ENCODE measurements at places on chromosomes 3 and 15.

DNA sequence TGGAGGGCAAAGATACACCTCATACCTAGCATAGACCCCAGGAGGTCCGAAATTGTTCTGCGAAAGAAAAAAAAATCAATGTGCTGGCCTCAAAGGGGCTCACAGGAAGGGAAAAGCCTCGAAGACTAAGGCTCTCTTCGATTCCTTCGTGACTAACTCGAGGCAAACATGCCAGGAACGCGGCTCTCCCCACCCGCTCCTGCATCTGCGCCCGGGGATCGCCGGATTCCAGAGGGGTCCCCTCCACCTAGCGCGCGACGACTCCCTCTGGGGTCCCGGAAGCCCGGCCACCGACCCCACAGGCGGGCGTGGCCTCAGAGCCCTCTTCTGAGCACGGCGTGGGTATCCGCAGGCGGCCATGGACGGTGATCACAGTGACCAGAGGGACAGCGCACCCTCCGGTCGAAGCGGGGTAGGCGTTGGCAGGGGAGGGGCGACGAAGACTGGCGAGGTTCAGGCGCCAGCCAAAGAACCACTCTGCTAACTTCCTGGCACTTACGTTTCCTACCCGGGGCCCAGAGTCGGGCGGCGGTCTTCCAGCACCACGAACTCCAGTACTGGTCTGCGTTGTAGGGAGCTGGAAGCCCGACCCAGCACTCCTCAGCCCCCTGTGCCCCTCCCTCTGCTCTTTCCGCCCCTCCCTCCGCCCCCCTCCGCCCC, 515 bp upstream of the EIF3J start:
- peak; percentile 37 for DNase-seq

- no peak for DNase-seq
These were observed 311.5 kb downstream of the RORA start for GRCh38 chr15:60917461-60918145.

DNA sequence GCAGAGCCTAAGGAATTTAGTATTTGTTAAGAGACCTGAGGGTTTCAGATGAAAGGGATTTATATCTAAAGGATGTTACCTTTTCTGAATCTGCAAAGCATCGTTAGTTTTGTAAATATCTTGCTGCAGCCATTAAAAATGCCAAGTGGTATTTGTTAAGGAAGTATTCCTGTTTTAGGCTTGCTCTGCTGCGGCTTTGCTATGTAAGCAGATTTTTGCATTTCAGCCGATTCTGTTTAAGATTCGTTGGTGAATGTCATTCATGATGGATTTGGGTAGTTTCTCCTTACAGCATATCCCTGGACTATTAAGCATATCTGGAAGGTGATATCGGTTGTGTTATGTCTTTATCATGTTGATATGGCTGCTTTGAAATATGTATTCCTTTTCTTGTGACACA, 1.0 kb downstream of the USP8 start:
- DNase-seq: no peak

- no peak for DNase-seq
These were observed 71.4 kb downstream of the EXOG start for GRCh38 chr3:38567498-38567897.

GRCh38 chr3:149702691-149703441, 45.0 kb upstream of the WWTR1 start:
- peak; percentile 82 for DNase-seq

DNA sequence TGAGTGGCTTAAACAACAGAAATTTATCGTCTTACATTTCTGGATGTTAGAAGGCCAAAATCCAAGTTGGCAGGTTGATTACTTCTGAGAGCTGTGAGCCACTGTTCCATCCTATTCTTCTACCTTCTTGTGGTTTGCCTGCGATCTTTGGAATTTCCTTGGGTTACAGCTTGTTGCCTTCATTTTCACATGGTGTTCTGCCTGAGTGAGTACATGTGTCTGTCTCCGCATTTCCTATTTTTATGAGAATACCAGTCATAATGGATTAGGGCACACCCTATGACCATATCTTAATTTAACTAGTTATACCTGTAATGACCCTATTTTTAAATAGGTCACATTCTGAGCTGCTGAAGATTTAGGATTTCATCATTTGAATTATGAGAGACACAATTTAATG, 294.3 kb downstream of the CNTN4 start:
- no peak for DNase-seq

- DNase-seq: no peak
These were observed 125.0 kb downstream of the CHST2 start for GRCh38 chr3:143244516-143245063.

- no peak for DNase-seq
These were observed 56.2 kb downstream of the SPRED1 start for GRCh38 chr15:38308797-38309196.

DNA sequence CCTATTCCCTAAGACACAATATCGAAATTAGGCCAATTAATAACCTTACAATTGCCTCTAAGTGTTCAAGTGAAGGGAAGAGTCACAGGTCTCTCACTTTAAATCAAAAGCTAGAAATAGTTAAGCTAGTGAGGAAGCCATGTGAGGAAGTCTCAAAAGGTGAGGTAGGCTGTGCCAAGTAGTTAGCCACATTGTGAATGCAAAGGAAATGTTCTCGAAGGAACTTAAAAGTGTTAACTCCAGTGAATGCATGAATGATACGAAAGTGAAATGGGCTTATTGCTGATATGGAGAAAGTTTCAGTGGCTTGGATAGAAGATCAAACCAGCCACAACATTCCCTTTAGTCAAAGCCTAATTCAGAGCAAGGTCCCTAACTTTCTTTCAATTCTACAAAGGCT, 59.1 kb downstream of the KLF13 start:
- DNase-seq: no peak

DNA sequence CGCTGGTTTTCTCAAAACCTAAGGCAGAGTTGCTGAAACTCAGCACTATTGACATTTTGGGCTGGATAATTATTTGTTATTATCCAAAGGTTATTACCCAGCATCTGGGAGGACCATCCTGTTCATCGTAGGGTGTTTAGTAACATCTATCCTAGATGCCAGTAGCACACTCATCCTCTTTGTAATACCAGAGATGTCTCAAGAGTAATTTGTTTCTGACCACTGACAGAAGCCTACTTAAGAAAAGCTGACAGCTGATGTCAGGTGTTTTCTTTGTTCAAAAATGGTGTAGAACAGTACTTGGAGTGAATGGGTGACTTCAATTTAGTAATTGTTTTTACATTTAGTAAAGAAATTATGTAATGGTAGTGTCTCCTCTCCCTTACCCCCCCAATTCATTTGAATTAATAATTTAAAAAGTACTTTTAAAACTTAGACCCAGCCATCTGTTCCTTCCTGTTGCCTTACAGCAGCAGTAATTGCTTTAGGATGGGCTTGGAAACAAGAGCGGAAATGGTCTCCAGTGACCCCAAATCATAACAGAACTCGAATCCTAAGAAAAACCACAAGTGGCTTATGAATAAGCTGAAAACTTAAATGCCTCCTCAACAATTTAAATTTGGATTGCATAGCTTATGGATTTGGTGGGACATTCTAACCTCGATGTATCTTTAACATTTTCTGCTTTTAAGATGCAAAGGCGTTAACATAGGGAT, 105.4 kb downstream of the PTPRG start:
- DNase-seq: no peak

- DNase-seq: no peak
These were observed 20.2 kb upstream of the DIPK2A start for GRCh38 chr3:143951351-143951971.

DNA sequence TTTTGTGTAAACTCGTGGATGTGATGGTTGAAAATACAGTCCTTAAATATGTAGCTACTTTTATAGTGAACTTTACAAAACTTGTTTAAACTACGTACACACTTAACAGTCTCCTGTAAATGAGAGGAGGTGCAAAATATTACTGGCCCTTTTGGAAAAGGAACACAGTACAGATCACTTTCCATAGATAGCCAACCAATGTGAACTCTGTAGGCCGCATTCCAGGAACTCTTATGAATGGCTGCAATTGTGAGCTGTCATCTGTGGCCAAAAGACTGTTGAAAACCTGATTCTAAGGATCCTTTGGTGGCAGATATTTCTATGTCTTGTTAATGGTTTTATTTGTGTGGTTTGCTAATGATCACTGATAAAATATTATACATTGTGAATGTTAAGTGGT, 6.2 kb downstream of the TSC22D2 start:
- no peak for DNase-seq

GRCh38 chr15:70234256-70234905, 136.7 kb upstream of the TLE3 start:
- peak; percentile 61 for DNase-seq

GRCh38 chr3:4774531-4774930, 204.7 kb upstream of the BHLHE40 start:
- no peak for DNase-seq

- DNase-seq: no peak
These were observed 41.1 kb upstream of the ARL8B start for GRCh38 chr3:5080779-5081550.

DNA sequence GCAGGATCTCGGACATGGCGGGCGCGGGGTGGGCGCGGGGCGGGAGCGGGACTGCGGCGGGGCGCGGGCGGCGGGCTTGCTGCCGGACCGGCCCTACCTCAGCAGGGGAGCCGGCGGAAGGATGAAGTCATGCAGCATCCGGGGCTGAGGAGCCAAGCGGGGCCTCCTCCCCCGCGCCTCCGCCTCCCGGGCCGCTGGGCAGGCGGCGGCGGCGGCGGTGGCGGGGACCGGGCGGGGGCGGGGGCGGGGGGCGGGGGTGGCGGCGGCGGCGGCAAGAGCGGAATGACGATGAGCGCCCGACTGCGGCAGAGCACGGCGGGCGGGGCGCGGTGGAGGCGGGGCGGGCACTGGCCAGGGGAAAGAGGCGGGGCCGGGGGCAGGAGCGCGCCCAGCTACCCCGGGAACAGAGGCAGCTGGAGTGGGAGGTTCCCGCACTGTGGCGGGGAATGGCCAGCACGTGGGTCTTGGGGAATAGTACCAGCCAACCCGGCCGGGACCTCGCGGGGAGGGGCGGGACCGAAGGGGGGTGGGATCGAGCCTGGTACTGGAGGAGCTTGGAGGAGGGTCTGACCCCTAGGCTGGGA, at the start of gene CAMK2N2:
CAMK2N2 (minus strand) TSS at position 284 of the 584 bp plus-strand sequence; CDS start at position 16, 268 bp downstream.
- no peak for DNase-seq

GRCh38 chr15:95770196-95770595, 560.3 kb upstream of the NR2F2 start:
- no peak for DNase-seq

- no peak for DNase-seq
These were observed 151.7 kb upstream of the PROK2 start for GRCh38 chr3:71936681-71937080.

GRCh38 chr3:96264701-96265100, 549.7 kb upstream of the EPHA6 start:
- no peak for DNase-seq

- DNase-seq: no peak
These were observed at the start of gene C3orf80 for GRCh38 chr3:160225176-160226025. Gene C3orf80 (plus strand): TSS chr3:160225422. CDS start chr3:160225636, 214 bp downstream.

DNA sequence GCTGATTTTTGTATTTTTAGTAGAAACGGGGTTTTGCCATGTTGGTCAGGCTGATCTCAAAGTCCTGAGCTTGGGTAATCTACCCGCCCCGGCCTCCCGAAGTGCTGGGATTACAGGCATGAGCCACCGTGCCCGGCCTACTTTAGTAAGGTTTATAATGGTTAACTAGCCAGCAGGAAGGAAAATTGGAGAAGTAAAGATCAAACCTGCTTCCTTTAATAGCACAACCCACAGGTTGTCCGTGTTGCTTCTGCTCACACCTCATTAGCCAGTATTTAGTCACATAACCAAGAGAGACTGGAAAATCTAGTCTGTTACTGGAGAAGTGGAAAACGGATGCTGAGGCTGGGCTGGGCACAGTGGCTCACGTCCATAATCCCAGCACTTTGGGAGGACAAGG, 51.9 kb upstream of the TBL1XR1 start:
- no peak for DNase-seq

DNA sequence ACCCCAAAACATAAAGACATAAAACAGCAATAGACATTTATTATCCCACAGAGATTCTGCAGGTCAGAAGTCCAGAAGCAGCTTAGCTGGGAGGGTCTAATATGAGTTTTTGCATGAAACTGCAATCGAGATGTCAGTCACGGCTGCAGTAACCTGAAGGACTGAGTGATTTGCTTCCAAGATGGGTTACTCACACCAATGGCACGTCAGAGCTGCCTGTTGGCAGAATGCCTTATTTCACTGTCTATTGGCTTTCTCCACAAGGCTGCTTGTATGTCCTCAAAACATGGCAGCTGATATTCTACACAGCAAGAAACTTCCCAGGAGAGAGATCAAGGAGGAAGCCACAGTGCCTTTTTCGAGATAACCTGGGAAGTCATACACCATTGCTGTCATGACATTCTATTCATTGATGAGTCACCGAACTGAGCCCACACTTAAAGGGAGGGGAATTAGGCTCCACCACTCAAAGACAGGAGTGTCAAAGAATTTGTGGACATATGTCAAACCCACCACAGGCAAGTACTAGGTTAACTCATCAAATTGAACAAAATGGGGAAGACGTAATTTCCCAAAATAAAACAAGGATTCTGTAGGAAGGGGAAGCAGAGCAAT, 122.2 kb downstream of the SYNPR start:
- DNase-seq: no peak

- DNase-seq: no peak
These were observed 24.8 kb upstream of the RHO start for GRCh38 chr3:129503471-129504291.

GRCh38 chr15:100256101-100256969, 85.4 kb downstream of the ADAMTS17 start:
- no peak for DNase-seq

DNA sequence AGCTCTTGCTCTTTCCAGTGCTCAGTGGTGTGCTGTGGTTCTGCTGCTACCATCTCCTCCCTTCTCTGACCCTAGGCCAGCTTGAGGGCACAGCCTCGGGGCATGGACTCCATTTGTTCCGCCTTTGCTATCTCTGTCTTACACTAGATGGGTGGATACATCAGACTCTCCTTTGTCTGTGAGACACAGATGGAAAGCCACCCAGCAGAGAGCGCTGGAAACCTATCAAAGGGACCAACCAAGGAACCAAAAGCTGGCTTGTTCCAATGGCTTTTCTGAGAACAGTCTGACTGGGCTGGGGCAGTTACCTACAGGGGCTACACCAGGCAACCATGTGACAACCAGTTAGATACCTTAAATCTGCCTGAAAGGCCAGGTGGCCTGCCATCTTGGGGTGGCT, 63.8 kb downstream of the NPTN start:
- no peak for DNase-seq

- DNase-seq: no peak
These were observed 62.3 kb downstream of the PPARG start for GRCh38 chr3:12351145-12351544.

GRCh38 chr3:45414823-45415222, 26.4 kb downstream of the LARS2 start:
- DNase-seq: no peak

Measured in AG04449 (cell line).